ENCODE measurements at places on chromosomes 4 and X. TPM values are rescaled to one million over a fixed set of nuclear protein-coding genes. Genes with fewer than 3 reads are reported as not detected.

TXK gene
- 74.9 TPM for total RNA-seq

CORIN gene
- total RNA-seq, result 0.10 TPM

PABPC5 gene
- not detected for total RNA-seq

UGT2B7 gene
- not detected for total RNA-seq

EGF gene
- 7.5 TPM for total RNA-seq

NLGN3 gene
- 2.6 TPM for total RNA-seq

ZNF732 gene
- total RNA-seq, result not detected

GRK4 gene
- total RNA-seq, result 1.7 TPM

SMIM10 gene
- not detected for total RNA-seq

HDX gene
- 3.4 TPM for total RNA-seq

BTC gene
- total RNA-seq, result 0.10 TPM

FSTL5 gene
- total RNA-seq, result under 0.01 TPM

ERVMER34-1 gene
- total RNA-seq, result under 0.01 TPM

CFI gene
- under 0.01 TPM for total RNA-seq

ARMCX1 gene
- total RNA-seq, result 1.9 TPM

MSX1 gene
- not detected for total RNA-seq

TMSB15C gene
- total RNA-seq, result 3.9 TPM

CT83 gene
- not detected for total RNA-seq

ESX1 gene
- not detected for total RNA-seq

CCDC110 gene
- not detected for total RNA-seq

PAQR3 gene
- total RNA-seq, result 23.0 TPM

ATP6AP2 gene
- total RNA-seq, result 167 TPM

GAB3 gene
- total RNA-seq, result 10.1 TPM

BRCC3 gene
- total RNA-seq, result 8.2 TPM

ARHGEF6 gene
- total RNA-seq, result 63.8 TPM

TEC gene
- 7.2 TPM for total RNA-seq

REPS2 gene
- total RNA-seq, result 1.8 TPM

DCAF8L2 gene
- 0.10 TPM for total RNA-seq

FAM47E gene
- total RNA-seq, result 0.21 TPM

TIGD4 gene
- under 0.01 TPM for total RNA-seq

All from mononuclear cell (primary cell).